HEK293T (cell line): ENCODE measurements at places on chromosomes 6 and 20.

DNA sequence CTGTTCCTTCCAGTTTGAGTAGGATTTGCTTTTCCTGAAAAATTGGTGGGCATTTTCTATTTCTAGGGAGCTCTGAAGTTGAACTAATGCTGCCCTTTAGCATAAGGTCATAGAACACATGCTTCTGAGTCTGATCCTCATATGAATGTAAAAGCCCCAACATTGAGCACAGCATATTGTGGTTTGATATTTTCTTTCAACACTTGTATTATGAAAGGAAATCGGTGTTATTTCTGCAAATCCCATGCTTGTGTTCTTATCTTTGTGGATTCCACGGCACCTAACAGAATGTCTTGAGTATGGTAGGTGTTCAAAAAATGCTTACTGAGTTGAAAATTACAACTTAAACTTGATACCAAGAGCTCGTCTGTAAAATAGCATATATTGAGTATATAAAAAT, 85.8 kb downstream of the TRMT11 start:
- no peak for DNase-seq

- peak; percentile 52 for DNase-seq
Observed at GRCh38 chr6:41546866-41547798, 951 bp downstream of the FOXP4 start.

DNA sequence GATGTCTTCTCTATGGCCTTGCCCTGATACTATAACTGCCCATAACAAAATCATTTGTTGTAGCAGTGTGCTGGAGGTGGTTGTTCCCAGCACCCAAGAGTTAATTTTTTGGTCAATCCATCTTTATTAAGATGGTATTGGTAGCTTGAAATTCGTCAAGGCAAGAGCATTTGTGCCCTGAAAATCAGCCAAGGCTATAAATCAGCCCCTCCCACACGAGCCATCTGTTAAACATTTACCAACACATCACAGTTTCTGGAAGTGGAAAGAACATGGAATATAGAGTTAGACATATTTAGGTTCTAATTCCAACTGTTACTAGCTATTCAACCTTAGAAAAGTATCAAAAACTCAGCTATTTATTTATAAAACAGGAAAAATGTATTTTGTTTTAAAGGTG, 888.4 kb upstream of the GJE1 start:
- no peak for DNase-seq

- DNase-seq = no peak
Observed at GRCh38 chr6:36499918-36500317, 47.4 kb downstream of the STK38 start.

DNA sequence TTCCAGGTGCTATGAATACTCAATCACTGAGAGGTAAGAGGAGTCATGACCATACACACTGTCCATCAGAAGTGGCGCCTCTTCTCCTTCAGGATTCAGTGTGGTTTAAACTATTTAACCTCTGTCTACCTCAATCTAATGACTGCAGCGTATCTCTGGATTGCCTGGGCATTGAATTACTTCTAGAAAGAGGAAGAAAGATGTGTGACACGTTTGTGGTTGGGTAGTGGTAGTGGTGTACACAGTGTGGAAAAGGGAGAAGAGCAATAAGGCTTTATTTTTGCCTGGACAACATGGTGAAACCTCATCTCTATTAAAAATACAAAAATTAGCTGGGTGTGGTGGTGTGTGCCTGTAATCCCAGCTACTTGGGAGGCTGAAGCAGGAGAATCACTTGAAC, 38.0 kb upstream of the ECHDC1 start:
- DNase-seq = no peak

DNA sequence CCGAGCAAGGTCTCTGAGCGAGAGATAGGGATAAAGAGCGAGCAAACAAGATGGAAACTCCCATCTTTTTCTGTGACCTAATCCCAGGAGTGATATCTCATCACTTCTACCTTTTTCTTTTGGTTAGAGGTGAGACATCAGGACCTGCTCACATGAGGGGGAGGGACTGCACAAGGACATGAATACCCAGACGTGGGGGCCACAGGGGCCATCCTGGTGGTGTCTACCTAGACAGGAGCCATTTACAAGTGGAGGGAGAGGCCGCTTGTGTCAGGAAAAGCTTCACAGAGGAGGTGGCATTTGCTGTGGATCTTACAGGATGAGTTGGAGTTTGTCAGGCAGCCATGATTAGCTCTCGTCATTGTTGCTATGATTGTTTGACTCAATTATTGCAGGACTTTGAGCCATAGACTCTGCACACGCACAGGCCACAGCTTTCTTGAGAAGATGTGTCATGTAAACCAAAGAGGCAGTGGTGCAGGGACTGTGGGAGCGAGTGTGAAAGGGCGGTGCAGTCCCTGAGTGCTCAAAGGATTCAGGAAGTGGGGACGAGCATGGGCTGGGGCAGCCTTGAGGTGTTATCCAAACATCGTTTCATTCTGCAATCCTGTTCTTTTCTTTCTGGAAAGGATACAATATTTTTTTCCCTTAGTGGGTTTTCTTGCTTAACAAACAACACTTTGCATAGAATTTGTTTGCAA, 7.7 kb downstream of the NPEPL1 start:
- DNase-seq = no peak

- DNase-seq = no peak
Observed at GRCh38 chr6:117007659-117008058, 130.6 kb downstream of the RFX6 start.
